KG1 (cell line): ENCODE measurements at places on chromosomes 7 and 10.

GRCh38 chr7:27997188-27997707 is 183.3 kb downstream of the JAZF1 start:
- DNase-seq: no peak

DNA sequence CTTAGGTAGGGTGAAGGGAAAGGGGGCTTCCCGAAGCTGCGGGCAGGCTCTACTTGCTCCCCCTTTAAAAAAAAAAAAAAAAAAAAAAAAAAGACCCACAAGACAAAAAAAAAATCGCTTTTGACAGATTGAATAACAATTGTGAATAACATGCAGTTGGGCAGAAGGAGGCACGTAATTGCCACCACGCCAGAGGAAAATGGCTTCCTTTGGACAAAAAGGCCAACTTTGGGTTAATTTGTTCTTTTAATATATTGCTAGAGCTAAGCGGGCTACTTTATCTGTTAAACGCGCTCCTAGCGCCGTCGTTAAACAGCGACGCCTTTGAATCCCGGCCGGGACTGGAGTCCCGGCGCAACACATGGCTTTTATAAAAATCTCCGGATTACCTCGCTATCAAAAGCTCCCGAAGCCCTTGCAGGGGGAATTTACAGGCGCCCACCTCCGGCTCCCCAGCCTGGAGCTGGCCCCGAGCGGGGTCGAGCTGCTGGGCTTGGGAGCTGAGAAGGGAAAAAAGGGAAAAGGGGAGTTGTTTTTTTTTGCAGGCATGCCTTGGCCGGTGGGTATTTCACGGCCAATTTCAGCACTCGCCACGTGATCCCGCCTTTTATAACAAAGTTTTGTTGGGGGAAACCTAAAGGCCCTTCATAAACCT is 1.2 kb downstream of the HOXA11 start:
- no peak for DNase-seq

- no peak for DNase-seq
Observed at GRCh38 chr7:150962553-150963399, 15.3 kb downstream of the KCNH2 start.

DNA sequence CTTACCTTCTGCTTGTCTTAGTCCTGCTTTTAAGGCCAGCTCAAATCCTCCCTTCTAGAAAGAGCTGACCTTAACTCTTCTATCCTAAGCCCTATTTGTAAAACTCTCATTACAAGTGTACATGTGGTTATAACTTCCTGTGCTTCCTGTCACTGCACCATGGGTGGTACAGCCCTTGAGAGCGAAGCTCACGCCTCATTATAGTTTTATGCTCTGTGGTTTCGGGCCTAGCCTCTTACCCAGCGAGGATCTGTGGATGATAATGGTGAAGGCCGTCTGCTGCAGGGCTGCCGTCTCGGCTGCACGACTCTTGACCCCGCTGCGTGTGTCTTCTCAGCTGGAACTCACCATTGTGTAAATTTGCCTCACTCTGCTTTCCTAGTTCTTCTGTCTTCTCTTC is 74.6 kb downstream of the CUL1 start:
- DNase-seq: no peak

- no peak for DNase-seq
Observed at GRCh38 chr7:22438994-22439393, 61.0 kb downstream of the STEAP1B start.

DNA sequence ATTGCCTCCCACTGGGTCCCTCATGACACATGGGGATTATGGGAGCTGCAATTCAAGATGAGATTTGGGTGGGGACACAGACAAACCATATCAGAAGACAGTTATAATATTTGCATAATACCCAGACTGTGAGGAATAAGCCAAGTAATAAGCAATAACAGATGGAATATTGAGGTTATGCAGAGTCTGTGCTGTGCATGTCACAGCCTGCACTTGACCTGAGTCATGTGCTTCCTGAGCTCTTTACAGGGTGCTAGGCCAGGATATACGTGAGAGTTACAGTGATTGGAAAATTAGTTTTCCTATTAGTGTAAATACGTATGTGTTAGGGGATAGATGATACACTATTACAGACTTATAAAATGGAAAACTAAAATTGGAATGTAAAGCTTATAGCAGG is 288.7 kb downstream of the SDK1 start:
- DNase-seq: no peak
